T-helper 9 cell (primary cell): ENCODE measurements at places on chromosomes 2 and 18.

GRCh38 chr2:74944987-74945787 lies 13.3 kb upstream of the POLE4 start:
- DNase-seq = no peak

DNA sequence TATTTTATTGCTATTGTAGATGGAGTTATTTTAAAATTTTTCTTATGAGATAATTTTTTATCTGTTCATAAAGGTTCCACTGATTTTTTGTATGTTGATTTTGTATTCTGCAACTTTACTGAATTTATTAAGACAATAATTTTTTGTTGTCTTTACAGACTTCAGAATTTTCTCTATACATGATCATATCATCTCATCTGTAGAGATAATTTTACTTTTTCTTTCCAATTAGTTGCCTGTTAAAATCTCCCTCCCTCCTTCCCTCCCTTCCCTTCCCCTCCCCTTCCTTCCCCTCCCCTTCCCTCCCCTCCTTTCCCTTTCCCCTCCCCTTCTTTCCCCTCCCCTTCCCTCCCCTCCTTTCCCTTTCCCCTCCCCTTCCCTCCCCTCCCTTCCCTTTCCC lies 378.1 kb downstream of the SOCS6 start:
- no peak for DNase-seq

DNA sequence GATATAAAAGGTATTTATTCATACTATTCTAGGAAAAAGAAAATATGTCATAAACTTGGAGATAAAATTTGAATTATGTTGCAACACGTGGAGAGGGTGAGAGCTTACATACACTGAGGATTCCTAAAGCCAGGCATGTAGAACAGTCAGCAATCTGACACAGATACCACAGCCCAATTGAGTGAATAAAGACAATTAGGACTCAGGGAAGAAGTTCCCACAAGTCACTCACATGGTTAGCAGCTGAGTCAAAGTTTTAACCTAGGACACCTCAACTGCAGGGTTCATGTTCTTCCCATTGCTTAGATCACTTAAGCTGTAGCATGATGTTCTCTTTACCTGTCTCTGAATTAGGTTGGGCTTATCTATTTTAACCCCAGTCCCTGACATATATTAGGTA lies 189.5 kb downstream of the CMPK2 start:
- no peak for DNase-seq

DNA sequence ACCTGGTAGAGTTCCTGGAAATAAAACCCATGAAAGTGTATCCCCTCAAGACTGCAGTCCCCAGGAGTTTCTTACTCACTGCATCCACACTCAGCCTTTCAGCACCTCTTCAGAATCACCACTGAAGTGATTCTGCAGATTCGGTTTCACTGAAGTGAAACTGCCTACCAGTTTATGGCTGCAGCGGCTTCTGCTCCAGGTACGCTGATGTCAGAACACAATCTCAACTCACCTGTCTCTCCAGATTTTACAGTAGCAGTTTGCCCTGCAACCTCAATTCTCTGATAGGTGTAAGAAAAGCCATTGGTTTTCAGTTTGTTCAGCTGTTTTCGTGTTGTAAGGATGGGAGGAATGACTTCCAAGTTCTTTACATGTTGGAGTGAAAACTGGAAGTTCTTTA lies 124.8 kb downstream of the TSN start:
- no peak for DNase-seq

DNA sequence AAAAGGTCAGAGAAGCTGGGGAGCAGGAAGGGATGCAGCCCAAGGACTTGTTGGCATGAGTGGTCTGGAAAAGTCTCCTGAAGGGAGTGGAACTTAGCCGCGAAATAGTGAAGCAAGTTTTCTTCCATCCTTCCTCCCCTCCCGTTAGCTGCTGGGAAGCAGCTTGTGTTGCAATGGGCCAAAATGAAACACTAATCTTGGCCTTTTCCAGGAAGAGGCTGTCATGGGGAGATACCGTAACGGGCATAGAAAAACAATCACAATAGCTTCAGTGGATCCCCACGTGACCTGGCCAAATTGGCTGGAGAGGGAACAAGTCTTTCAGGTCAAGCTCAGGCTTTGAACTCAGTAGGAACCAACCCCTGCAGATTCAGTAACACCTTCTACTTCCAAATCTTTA lies 49.3 kb downstream of the SEMA4F start:
- no peak for DNase-seq

DNA sequence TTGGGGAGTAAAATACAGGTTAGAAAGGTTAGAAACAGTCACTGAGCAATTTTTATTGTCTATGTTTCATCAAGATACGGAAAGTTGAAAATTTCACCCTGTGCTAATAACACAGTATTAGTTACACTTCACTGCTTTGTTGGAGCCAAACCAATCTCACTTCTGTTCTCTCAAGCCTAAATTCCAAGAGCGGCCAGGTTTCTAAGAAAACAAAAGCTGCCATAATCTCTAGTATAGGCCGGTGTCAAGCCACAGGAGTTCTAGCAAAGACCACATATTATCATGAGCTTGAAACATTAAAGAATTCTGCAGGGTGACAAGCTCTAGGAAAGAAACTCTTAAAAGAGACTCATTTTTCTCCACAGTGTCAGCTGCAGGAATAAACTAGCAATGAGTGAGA lies 128.7 kb downstream of the TXNL1 start:
- no peak for DNase-seq

DNA sequence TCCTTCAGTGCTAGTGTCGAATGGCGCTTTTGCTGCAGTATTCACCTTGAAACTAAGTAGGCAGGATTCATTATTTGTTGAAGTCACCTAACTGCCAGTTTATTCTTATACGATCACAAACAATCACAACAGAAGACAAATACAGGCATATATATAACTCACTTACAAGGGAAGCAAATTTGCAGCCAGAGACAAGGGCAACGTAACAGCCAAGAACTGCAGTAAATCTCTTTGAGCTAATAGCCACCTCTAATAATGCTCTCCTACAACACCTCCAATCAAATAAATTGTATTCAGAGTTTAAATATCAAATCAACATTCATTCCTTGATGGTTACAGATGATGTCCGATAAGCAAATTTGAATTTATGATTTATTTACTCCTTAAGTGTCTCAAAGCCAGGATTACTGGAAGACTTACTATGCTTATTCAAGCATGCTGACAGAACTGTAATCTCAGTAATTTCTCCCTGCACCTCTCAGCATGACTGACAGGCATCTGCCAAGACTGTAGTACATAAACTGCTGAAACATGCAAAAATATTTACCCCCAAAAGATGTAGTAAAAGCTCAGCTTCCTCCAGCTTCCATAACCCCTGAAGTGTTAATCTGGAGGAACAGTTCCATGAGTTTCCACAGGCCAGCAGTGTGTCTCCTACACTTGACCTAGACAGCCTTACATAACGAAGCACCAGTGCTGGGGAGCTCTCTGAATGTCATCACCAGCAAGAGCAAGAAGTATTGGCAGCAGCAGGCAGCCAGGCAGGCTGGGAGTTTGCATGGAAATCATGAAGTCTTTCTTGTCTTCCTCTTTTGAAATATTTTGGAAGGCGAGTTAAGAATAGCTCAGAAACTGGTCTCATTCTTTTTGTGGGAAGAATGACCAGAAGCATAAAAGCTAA lies 20.9 kb upstream of the SCN1A start:
- no peak for DNase-seq

DNA sequence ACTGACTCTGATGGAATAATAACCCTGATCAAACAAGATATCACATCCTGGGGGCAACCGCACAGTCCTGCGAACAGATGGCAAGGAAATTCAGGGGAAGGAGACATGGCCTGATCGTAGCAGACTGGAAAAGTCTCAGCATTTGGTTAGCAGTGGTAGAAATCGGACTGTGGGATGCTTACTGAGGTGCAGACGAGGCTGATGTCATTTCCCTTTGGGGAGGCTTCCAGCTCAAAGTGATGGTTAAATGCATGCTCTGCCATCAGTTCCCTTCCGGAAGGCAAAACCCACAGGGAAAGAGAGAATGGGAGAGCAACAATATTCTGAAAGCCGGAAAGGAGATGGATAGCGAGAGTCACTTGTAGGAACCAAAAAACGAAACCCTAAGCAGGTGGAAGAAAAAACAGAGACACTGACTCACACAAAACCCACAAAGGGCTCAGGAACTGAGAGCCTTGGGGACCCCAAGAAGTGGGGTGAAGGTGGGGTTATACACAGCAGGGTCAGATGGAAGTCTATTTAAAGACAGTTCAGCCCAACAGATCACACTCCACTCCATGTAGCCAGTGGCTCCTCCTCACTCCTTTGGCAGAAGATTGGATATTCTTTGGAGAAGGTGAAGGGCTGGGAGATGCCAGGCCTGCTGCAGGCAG lies 93.1 kb downstream of the INPP5D start:
- DNase-seq = no peak

GRCh38 chr18:55343396-55344073 lies 244.5 kb downstream of the TCF4 start:
- no peak for DNase-seq

DNA sequence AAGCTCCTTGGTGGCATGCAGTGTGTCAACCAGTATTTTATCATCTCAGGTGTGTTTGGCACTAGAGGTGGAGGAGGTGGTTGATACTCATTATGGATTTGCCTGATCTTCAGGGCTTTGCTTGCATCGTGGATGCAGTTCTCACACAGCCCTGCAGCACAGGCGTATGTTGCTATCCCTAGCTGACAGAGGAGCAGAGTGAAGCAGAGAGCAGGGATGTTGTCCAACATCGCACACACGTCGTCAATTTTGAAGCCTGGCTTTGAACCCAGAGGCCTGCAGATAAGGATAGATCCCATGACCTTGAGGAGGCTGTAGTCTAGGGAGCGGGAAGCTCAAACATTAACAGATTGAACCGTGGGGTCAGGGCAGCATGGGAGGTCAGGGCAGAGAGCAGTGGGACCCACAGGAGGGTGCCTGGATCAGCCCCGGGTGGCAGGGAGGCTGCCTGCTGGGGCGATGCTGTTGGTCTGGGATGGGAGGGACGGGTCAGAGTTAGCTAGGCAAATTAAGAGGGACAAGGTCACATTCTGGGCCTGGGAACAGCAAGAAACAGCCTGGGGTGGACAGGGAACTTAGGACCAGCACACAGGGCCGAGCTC lies 4.2 kb downstream of the RNF144A start:
- DNase-seq = no peak

DNA sequence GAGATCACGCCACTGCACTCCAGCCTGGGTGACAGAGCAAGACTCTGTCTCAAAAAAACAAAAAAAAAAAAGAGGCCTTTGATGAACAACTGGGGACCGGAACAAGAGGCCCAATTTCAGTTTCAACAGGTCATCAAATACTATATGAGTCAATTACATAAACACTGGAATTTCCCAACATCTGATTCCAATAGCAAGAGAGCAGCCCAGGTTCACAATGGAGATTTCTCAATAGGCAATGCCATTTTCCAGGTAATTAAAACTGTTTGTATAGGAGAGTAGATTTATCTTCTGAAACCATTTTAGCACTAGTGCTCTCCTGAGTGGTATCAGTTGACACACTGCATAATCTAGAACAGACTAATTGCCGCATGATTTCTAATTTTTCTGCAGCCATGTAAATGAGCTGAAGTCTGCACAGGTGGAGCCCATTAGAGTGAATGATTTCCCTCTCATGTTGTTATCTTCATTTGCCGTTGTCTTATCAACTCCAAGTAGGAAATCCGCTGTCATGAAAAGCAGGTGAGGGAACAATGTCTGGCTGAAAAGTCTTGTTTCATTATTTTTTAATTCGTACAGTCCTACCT lies 264.1 kb upstream of the MEIS1 start:
- DNase-seq = no peak

DNA sequence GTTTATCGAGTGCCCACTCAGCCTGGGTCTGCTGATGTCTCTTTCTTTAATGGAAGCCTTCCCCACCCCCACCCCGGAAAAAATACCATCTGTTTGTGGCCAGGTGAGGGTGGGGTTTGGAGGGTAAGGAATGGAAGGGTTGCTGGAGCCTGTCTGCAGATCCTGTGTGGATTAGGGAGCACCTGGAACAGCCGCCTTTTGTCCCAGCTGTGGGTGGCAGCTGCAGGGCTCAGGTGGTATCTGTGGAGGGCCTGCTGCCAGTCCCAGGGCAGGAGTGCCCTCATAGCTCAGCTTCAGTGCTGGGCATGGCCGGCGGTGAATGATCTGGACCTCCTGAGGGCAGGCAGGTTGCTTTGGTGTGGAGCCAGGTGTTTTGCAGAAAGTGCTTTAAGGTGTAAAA lies 45.3 kb downstream of the IMPA2 start:
- no peak for DNase-seq

DNA sequence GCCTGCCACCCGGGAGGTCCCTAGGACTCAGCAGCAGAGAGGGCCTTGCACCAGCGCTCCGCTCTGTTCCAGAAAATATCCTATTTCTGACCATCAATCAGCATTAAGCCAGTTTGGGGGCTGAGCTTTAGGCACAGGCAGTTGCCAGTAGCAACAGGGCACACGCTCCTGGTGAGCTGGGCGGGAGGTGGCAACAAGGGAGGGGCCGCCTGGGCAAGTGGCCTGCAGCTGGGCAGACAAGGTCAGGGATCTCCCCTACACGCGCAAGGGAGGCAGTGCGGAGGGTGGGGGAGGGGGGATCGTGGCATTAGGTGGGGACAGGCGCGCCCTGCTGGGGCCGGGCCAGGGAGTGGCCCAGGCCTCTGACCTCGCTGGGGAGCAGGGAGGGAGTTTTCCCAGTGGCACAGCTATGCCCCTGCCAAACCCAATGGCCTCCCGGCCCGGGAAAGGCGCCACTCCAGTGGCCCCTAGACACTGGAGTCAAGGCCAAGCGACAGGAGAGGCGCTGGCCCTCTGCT lies 302.8 kb downstream of the NCKAP5 start:
- no peak for DNase-seq

GRCh38 chr2:151651274-151651673 lies 83.0 kb downstream of the NEB start:
- no peak for DNase-seq

DNA sequence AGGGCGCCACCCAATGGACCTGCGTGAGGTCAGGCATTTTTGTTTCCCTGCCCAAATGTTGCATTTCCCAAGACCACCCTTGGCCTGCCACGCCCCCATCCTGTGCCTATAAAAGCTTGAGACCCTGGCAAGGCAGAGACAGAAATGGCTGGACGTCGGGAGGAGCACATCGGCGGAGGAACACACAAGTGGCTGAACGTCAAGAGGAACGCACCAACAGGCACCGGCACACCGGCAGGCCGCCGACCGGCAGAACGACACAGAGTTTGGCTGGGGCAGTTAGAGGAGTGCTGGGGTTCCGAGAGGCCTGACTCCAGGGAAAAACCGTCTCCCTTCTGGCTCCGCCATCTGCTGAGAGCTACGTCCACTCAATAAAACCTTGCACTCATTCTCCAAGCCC lies 35.9 kb downstream of the DCDC2C start:
- no peak for DNase-seq

DNA sequence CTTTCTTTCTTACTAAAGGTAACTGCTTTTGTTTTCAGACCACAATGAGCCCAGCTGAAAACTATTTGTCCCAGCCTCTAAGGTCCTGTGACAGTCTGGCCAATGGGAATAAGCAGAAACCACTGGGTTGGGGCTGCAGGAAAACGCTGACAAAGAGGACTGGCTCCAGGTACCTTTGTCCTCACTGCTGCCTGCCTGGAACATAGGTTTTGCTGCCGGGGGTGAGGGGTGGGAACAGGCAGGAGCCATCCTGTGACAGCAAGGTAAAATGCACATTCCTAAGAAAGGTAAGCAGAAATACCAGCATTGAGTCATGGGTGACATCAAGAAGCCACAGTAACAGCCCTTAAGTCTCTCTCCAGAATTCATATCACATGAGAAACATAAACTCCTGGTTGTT lies 21.6 kb downstream of the PTPN2 start:
- DNase-seq = no peak

- no peak for DNase-seq
Observed at GRCh38 chr2:164913640-164914350, 41.5 kb downstream of the SLC38A11 start.
